ENCODE measurements at places on chromosomes 13 and 19. TPM values are rescaled to one million over a fixed set of nuclear protein-coding genes. Genes with fewer than 3 reads are reported as not detected.

Gene ZNF541
- total RNA-seq = 0.43 TPM

DNA sequence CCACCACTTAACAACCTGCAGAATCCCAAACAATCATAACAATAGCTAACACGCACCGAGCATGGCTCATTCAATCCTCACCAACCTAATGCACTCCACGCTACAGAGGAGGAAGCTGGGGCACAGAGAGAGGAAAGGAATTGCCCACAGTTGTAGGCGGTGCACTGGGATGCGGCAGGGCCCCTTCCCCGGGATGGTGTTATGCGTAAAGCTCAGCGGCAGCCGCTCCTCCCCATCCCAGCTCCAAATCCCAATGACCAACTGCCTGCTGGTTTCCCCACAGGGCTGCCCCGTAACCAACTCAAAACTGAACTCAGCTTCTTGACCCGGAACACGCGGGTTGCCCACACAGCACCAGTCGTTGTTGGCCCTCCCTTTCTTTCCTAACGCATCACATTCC lies 42.2 kb downstream of the SERP2 start:
- DNase-seq = no peak

Gene CATSPERD
- total RNA-seq = not detected

Gene MLNR
- total RNA-seq = not detected
